Hematopoietic multipotent progenitor cell treated with erythropoietin and hydrocortisone succinate and interleukin-3 and kit ligand, for 4 days (in vitro differentiated cells): ENCODE measurements at places on chromosomes 12 and 14.
A peak's percentile ranks its signal among the peaks of the same experiment; 100 is the strongest.

- DNase-seq = no peak
Observed at GRCh38 chr14:73476451-73476931, 14.2 kb upstream of the RIOX1 start.

- peak; percentile 13 for DNase-seq
Observed at GRCh38 chr14:60839657-60840056, 105.1 kb downstream of the MNAT1 start.

DNA sequence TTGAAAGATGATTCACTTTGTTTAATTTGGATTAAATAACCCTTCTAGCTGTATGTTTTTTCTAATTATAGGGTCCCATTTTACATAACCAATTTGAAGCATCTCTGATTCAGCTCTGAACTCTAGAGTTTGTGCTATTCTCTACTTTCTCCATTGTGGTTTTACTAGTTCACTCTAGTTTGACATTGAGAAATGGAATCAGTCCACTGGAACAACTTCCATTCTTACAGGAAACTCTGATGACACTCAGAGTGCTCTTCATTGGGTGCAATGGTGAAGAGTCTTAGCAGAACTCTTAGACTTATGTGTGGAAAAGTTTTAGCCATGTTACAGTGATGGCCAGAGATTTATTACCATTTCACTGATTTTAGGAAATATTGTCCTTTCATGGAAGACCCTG lies 140.7 kb downstream of the DYRK2 start:
- DNase-seq = no peak

- DNase-seq = no peak
Observed at GRCh38 chr14:42198010-42198409, 591.3 kb downstream of the LRFN5 start.

- no peak for DNase-seq
Observed at GRCh38 chr12:15691388-15691787, 97.8 kb downstream of the EPS8 start.

- no peak for DNase-seq
Observed at GRCh38 chr12:41459906-41460214, 271.7 kb downstream of the PDZRN4 start.

DNA sequence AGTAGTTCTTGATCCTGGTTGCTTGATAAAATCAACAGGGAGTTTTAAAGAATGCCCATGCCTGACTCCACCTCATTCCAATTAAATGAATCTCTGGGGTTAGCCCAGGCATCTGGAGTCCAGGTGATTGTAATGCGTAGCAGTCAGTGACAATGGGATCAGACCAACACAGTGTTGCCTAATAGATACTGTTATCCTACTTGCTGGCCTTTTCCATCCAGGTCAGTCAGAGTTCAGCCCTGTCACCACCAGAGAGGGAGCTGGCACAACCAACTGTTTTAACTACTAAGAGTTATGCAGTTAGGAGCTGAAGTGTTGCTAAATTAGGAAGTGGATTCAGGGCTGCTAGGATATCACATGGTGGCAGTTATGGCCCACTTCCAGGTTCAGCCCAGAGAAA lies 107.1 kb downstream of the GPR135 start:
- DNase-seq = peak; percentile 39

DNA sequence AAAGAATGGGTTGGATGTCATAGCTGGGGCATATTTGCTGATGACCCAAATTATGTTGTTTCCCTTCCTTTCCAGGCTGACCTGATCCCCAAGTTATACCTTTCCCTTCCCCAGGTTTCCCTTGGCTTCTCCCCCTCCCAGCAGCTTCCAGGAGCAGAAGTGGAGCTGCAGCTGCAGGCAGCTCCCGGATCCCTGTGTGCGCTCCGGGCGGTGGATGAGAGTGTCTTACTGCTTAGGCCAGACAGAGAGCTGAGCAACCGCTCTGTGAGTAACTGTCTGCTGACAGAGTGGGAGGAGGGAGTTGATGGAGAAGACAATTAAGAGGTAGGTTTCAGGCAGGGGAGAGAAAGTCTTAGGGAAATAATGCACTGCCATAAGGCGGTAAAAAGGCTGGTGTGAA lies 25.0 kb downstream of the A2ML1 start:
- DNase-seq = no peak

DNA sequence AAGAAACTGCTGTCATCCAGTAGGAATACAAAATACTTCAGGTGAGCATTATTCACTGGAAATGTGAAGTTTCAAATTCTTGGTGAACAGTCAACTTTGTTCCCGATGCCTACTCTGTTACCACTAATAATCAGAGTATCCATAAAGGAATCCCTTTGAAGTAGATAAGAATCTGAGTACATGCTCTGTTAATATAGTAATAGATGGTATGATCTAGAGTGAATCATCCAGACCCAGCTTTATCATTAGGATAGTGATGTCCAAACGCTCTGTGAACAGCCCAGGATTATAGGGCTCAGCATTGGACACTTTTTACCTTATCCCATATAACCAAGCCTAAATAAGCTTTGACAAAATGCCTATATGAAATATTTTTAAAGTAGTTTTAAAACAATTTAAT lies 33.3 kb downstream of the PPP2R3C start:
- DNase-seq = no peak
